ENCODE measurements at places on chromosomes 1 and 21.

GRCh38 chr1:156866249-156866909 lies 5.7 kb downstream of the NTRK1 start:
- DNase-seq, result no peak

DNA sequence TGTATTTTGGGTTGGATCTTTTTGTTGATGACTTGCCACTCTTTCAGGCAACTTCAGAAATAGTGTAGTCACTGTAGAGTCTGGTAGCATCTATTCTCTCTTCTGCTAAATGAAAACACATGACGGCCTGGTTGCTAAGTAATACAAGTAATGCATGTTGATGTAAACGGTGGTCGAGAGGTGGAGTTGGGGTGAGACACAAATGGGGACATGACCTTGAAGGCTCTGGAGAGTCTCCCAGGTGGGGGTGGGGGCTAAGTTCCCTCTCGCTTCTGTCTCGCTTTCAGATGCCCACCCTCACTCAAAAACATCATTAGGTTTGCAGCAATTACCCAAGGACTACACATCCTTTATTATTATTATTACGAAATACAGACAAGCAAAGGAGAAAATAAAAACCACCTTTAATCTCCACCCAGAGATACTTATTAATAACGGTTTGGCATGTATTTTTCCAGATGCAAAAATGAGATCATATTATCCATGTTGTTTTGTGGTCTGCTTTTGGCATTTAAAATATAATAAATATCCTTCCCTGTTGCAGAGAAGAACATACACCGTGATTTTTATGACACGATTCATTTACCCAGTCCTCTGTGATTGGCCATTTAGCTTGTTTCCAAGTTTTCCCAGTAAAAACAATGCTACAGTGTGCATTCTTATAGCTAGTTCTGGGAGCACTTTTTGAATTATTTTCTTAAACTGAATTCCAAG lies 138.1 kb downstream of the MIS18A start:
- no peak for DNase-seq

- DNase-seq, result no peak
These were observed 5.0 kb upstream of the H6PD start for GRCh38 chr1:9229549-9229948.

- no peak for DNase-seq
These were observed 100.0 kb downstream of the ABCA4 start for GRCh38 chr1:94020764-94021579.

DNA sequence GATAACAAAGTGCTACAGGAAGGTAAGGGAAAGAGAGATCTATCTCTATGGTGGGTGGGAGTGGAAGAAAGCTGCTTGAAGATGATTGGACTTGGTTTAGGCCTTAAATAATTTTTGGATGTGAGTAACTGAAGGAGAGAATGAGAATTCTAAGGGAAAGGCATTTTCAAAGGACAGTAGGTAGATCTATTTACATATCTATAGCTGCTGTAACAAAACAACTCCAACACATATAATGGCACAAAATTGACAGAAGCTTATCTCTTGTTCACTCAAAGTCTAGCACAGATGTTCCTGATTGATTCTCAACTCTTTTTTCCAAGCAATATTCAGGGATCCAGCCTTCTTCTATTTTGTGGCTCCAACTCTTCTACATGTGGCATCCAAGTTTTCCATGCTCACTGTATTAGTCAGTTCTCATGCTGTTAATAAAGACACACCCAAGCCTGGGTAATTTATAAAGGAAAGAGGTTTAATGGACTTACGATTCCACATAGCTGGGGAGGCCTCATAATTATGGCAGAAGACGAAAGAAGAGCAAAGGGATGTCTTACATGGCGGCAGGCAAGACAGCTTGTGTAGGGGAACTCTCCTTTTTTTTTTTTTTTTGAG lies 3.1 kb upstream of the DDAH1 start:
- DNase-seq, result no peak

GRCh38 chr1:32142446-32143301 lies 34.8 kb downstream of the KPNA6 start:
- peak; percentile 22 for DNase-seq

GRCh38 chr1:91672601-91673161 lies 172.0 kb downstream of the CDC7 start:
- DNase-seq, result no peak

- DNase-seq, result no peak
These were observed 38.5 kb downstream of the ZBTB18 start for GRCh38 chr1:244089561-244089960.

DNA sequence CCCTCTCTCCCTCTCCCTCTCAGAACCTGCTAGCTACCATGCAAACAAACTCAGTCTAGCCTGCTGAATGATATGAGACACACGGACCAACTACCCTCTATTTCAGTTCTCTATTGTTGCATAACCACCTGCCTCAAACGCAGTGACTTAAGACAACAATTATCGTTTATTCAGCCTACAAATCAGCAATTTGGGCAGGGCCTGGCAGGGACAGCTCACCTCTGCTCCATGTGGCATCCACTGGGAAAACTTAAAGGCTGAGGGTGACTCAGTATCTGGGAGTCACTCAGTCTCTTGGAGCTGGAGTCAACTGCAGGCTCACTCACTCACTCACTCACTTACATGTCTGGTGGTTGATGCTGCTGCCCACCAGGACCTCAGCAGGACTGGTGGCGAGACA lies 121.3 kb downstream of the SEC16B start:
- no peak for DNase-seq

GRCh38 chr1:62336995-62337705 lies 17.9 kb upstream of the KANK4 start:
- no peak for DNase-seq

DNA sequence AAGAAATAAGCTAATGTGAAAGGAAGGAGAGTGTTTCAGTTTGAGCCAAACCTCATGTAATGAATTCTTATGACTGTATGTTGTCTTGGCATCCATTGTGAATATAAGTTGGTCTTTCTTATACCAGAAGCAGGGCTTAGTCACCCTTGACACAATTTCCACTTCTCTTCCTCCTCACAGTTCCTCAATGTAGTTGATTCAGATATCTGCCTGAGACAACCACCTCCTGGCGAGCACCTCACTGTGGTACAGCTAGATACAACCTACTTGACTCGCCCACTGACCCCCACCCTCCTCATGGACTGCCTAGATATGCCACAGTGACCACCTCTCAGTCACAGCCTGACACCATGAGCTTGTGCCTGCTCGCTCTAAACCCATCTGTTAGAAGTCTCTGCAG lies 45.6 kb downstream of the KYAT3 start:
- no peak for DNase-seq

DNA sequence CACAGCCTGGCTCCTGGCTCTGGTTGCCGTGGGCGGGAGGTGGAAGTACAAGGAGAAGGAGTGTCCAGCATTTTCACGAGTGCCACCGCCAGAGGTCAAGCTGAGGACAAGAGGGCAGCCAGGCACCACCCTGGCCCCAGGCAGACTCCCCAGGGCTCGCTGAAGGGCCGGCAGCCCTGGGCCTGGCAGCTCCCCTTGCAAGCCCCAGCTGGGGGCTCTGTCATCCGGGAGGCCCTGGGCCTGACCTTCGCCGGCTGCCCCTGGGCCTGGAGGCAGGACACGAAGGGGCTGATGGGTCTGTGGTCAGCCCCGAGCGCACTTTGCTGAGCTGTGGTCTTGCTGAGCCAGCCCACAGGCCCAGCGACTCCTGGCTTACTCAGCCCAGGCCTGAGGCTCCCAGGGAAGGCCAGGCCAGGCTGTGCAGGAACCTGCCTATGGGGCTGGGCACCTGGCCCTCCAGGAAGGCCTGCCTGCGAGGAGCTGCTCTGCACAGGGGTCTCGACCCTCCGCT lies 74.8 kb downstream of the MORN1 start:
- DNase-seq, result no peak

GRCh38 chr21:46110499-46111192 lies 12.7 kb downstream of the COL6A2 start:
- peak; percentile 63 for DNase-seq

GRCh38 chr1:24126018-24126671 lies 14.2 kb upstream of the MYOM3 start:
- DNase-seq, result no peak

- no peak for DNase-seq
These were observed 67.7 kb downstream of the MPZL1 start for GRCh38 chr1:167789501-167789900.

- no peak for DNase-seq
These were observed 2.5 kb upstream of the VAMP3 start for GRCh38 chr1:7768583-7768982.

Data from upper lobe of left lung (tissue), 6 donors.